GM04504 (cell line): ENCODE measurements at places on chromosomes 4 and X.

DNA sequence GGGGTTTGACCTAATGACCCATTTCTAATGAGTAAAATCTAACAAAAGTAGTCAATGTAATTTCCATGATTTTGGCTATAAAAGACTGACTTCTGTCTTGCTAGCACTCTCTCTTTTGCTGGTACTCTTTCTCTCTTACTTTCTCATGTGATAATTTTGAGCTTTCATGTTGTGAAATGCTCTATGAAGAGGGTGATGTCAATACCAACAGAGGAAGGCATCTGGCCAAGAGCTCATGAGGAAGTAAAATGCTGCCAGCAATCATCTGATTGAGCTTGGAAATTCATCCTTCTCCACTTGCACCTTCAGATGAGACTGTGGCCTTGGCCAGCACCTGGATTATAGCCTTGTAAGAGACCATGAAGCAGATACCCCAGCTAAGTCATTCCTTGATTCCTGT lies 347.7 kb downstream of the HS3ST1 start:
- DNase-seq: no peak

GRCh38 chrX:55839485-55839884 lies 121.9 kb downstream of the RRAGB start:
- DNase-seq: no peak

GRCh38 chrX:109372291-109372690 lies 109.6 kb downstream of the GUCY2F start:
- DNase-seq: no peak

DNA sequence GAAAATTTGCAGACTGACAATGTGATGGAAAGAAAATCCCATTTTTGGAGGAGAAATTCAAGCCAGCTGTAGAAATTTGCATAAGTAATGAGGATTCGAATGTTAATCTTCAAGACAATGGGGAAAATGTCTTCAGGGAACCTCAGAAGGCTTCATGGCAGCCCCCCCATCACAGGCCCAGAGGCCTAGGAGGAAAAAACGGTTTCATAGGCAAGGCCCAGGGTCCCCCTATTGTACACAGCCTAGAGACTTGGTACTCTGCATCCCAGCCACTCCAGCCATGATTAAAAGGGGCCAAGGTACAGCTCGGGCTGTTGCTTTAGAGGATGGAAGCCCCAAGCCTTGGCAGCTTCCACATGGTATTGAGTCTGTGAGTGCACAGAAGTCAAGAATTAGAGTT lies 303.6 kb upstream of the PCDH7 start:
- no peak for DNase-seq

DNA sequence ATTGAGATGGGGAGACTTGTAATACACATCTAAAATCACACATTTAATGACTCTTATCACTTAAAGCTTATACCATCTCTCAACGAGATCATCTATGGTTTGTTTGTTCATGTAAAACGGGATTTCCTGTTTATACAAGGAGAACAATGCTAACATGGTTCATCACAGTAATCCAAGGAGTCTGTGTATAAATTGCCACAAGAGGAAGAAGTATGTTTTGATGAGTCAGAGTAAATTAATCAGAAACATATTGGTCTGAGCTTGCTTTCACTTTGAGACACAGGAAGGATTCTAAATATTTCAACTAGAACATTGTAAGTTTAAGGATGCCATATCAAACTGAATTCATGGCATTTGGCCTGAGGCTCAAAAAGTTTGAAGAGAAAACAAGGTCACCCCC lies 594.1 kb downstream of the GLUD2 start:
- peak; percentile 15 for DNase-seq

GRCh38 chr4:110503270-110504083 lies 27.5 kb downstream of the ENPEP start:
- DNase-seq: no peak

DNA sequence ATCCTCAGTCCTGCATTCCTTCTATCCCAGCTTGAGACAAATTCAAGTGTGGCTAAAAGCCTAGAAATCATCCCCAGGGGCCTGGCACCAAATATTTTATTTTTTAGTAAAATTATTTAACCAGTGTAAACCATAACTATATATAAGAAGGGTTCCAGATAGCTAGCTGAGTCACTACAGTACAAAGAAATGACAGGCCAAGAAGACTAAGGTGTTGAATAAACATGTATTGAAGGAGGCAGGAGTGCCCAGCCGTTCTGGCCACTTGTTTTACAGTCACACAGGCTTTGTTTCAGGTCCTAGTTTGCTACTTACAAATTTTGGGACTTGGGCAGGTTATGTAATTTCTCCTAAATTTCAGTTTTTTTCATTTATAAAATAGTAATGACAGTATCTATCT lies 225.9 kb upstream of the PITX2 start:
- DNase-seq: no peak

- DNase-seq: no peak
Measured at GRCh38 chr4:83440148-83440814, 15.3 kb downstream of the HELQ start.

DNA sequence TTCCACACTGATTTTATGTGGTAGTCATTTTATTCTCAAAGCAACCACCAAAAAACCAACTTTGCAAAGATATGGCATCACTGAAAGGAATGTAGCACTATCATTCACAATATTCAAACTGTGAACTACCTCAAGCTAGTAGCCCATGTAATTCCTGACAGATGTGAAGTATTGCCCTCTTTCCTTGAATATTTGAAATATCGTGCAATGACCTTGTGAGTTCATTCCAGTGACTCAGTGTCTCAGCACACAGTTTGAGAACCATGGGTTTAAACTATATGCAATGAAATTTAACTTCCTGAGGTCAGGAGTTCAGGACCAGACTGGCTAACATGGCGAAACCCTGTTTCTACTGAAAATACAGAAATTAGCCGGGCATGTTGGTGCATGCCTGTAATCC lies 20.9 kb upstream of the IQCM start:
- DNase-seq: peak; percentile 32

GRCh38 chrX:135185795-135186443 lies 14.7 kb upstream of the CT55 start:
- peak; percentile 10 for DNase-seq

- DNase-seq: no peak
Measured at GRCh38 chr4:186144198-186144945, 39.9 kb downstream of the FAM149A start.

DNA sequence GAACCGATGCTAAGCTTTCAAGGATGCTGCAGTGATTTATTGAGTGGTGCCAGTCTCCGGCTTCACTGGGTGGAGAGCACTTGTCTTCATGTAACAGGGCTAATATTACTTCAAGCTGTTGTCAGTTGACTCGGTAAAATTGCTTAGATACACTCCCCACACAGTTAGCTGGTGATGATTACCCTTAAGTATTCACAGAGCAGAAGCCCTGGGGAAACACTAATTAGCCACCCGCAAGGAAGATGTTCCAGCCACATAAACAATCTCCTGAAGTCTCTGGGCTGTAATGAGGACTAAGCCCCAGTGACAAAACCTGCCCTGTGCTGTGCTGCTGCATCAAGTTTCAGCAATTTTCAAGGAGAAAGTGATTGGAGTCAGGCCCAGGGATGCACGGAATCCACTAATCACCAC lies 37.3 kb upstream of the GK2 start:
- DNase-seq: no peak

- no peak for DNase-seq
Measured at GRCh38 chr4:89026542-89026941, 30.4 kb downstream of the FAM13A start.
